Upper lobe of right lung (tissue), 1 donor: ENCODE measurements at places on chromosomes 2 and 18. TPM values are rescaled to one million over a fixed set of nuclear protein-coding genes. Genes with fewer than 3 reads are reported as not detected.

Gene MAPK4
- total RNA-seq, result 7.0 TPM

Gene TMSB10
- 1,558 TPM for total RNA-seq

Gene CDCA7
- total RNA-seq, result 4.1 TPM

Gene EMILIN1
- total RNA-seq, result 84.6 TPM

Gene FBXO41
- total RNA-seq, result 2.1 TPM

Gene MAP3K19
- not detected for total RNA-seq

Gene EPAS1
- total RNA-seq, result 1,593 TPM
